ENCODE measurements at places on chromosomes 6 and 20. TPM values are rescaled to one million over a fixed set of nuclear protein-coding genes. Genes with fewer than 3 reads are reported as not detected.

DNA sequence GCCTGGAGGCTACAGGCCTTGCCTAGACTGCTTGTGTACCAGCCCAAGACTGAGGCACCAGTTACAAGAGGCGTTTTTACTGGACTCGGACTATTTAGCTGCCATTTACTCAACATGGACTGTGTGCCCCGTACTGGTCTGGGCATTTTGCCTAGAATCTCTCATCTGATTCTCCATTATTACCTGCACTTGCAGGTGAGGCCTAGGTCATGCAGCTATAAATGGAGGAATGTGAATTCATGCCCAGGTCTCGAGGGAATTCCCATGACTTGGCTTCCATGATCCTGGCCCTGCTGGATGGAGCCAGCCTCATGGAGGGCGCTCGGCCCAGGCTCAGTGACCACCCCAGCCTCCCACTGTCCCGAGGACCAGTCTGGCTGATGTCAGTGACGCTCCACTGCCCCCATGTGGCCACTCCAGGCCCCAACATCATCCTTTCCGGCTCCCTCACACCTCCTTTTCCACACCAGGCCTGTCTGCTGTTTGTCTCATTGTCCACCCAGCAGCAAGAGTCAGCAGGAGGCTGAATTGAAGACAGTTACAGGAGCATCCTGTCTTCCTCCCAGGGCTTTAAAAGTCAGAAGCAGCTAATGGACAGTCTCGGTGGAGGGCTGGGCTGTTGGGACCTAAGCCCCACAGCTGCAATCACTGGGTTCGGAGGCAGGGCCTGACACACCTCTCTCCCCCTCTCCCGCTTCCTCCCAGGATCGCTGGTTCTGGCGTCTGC lies 8.7 kb downstream of the MMP24OS start:
- peak; percentile 72 for DNase-seq

GRCh38 chr6:150293423-150294173 lies 75.2 kb upstream of the IYD start:
- DNase-seq = peak; percentile 52

GRCh38 chr20:13322198-13322597 lies 101.1 kb downstream of the ISM1 start:
- DNase-seq = no peak

DNA sequence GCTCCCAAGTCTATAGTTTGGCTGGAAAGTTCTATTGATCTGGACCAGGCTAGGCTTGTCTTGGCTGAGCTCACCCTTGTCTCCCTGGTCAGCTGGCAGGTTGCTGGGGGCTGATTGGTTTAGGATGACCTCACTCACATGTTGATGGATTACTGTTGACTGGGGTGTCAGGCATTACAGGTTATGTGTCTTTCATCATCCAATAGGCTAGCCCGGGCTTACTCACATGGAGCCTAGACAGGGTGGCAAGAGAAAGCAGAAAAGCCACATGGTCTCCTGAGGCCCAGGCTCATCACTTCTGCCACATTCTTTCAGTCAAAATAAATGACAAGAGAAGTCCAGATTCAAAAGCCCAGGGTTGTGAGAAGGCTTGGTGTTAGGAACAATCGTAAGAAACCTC lies 103.5 kb downstream of the BFSP1 start:
- no peak for DNase-seq

DNA sequence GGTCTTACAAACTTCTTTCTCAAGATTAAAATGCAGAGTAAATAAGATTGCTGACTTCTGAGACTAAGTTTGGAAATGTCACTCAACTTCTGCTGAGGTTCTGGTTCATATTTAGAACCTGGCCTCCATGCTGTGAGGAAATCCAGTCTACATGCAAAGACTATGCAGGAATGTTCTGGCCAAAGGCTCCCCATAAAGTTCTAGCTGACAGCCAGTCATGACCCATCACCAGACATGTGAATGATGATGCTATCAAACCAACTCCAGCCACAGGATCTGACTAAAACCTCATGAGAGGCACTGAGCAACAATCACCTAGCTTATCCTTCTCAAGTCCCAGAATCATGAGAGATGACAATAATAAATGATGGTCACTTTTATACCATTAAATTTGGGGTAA lies 935.1 kb upstream of the MAP3K7 start:
- DNase-seq = no peak

DNA sequence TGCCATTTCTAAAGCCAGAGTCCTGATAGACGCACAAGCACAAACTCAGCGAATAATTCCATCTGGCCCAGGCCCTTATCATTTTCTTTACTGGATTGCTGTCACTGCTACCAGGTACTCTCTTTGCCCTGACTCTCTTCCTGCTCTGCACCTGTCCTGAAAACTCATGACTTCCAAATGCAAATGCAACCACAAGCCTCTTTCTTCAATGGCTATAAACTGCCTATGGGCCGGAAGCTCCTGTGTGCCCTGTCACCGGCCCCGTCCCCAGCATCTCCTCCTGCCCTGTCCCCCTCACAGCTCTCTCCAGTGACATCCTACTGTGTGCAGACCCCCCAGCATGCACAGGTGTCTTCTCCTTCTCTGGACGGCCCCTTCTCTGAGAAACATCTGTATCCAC lies 302.6 kb downstream of the GMDS start:
- no peak for DNase-seq

DNA sequence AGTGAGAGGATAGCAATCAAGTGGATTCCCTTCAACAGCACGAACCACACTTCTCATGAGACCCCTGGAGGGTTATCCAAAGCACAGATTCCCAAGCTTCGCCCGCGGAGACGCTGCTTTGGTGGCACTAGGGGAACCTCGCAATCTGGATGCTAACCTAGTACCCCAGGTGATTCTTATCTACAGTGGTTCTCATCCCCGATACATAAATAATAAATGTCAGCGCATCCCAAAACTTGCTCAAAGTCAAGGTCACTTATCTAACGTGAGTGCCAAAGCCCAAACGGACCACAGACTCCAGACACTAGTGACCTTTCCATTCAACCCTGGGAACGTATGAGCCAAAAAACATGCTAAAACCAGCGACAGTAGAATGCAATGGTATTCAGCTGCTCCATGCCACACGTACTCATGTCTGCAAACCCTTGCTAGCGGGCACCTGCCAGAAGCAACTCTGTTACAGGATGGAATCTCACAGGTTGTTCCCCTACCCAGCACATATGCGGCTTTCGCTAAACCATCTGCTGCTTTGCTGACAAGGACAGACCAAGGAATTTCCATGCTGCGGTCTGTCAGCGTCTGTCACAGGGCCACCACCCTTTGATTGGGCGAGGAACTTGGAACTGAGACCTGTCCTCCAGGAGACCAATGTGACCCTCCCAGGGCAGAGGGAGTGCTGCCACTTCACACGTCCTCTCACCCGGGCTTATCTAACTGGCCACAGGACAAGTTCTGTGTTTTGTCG lies 16.8 kb downstream of the MYLK4 start:
- no peak for DNase-seq

Gene ARMH2
- total RNA-seq = not detected
